ENCODE measurements at places on chromosomes 4 and X.
A peak's percentile ranks its signal among the peaks of the same experiment; 100 is the strongest.

DNA sequence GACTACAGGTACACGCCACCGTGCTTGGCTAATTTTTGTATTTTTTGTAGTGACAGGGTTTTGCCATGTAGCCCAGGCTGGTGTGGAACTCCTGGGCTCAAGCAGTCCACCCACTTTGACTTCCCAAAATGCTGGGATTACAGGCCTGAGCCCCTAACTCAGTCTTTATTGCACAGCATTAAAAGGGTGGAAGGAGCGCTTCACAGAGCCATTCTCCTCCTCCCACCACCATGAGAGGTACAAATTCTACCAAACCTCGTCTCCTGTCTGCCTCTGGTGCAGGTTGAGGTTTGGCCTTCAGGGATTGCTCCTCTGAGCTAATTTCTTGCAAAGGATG is 52.3 kb downstream of the TLR10 start:
- DNase-seq, result no peak

- peak; percentile 6 for DNase-seq
Observed at GRCh38 chr4:154416190-154416547, 75.4 kb downstream of the DCHS2 start.

GRCh38 chr4:109359040-109359646 is 56.7 kb upstream of the COL25A1 start:
- no peak for DNase-seq

DNA sequence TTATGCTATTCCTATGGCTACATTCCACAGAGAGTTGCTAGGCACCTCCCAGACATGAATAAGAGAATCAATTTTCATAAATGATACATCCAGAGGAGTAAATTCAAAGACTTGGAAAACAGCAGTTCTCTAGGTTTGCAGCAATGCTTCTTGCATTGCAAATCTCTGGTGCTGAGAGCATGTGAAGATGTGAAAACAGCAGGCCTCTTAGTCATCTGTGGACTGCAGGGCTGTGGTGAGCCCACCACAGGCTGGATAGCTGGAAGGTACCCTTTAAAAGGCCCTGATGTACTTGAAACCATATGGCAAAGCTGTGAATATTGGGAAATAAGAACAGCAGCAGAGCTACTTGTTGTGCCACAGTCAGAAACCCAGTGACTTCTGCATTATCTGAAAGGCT is 2135.9 kb downstream of the ARAP2 start:
- no peak for DNase-seq

DNA sequence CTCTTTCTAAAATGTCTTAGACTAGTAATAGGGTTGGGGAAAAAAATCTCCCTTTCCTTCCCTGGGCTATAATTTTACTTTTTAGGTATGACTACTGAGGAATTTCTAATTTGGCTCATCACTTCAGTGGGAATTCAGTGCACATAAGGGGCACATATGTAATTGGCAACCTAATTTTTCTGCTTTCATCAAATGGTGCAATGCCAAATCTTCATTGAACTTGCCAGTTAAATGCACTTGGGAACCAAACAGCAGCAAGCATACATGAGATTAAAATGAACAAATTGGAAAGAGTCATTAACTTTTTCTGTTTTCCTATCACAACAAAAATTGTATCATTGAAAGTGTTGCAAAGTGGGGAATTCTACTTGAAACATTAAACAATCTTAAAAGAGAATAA is 2.9 kb upstream of the CCSER1 start:
- DNase-seq, result no peak

All from NCI-H1105 treated with DMSO at 0.1 percent for 48 hours (cell line).